ENCODE measurements at places on chromosomes 2 and 18. TPM values are rescaled to one million over a fixed set of nuclear protein-coding genes. Genes with fewer than 3 reads are reported as not detected.
A peak's percentile ranks its signal among the peaks of the same experiment; 100 is the strongest.

Gene LYPD1
- polyA plus RNA-seq, result 4.0 TPM

DNA sequence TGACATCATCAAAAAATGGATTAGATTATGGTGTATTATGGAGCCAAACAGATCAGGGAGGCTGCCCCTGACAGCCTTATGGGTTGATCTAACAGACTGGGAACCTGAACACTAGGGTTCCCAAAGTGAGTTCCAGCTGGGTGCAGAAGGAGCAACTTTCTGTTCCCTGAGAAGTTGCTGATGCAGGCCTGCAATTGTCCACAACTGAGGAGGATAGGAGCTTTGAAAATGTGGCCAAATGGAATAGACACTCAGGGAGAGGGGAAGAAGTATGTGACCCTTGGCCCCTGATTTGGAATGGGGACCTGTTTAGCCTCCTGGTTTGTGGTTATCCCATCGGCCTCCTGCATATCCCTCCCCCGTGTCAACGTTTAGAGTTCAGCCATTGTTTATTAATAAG lies 262.2 kb upstream of the SKOR2 start:
- DNase-seq, result no peak

Gene ASAP2
- 20.0 TPM for polyA plus RNA-seq

DNA sequence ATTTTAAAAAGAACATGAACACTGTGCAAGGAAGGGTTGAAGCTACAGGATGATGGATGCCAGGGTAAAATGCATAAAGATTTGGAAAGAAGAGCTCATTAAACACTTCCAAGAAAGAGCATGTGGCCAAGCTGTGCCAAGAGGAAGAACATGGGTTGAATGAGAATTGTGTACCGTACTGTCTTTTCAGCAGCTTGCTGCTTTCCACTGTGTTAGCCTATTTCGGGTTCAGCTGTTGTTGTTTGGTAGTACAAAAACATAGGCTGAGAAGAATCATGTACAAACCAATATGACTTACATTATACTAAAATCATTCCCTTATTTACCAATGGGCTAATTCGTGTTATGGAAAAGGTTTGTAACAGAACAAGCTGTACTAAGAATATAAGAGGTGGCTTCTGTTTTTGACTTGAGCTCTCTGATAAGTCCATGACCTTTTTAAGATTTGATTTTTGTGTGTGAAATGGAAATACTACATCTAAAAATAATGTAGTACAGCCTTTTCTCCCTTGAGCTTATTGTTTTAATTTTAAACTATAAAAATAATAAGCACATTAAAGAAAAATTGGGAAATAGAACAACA lies 188.3 kb upstream of the STON1 start:
- DNase-seq, result no peak

Gene NRP2
- polyA plus RNA-seq, result 37.2 TPM

GRCh38 chr18:9927392-9928063 lies 13.7 kb downstream of the VAPA start:
- DNase-seq, result no peak

- peak; percentile 37 for DNase-seq
Observed at GRCh38 chr18:56214706-56215105, 423.7 kb downstream of the TXNL1 start.

GRCh38 chr2:172693037-172693436 lies 42.6 kb upstream of the RAPGEF4 start:
- DNase-seq, result peak; percentile 89

DNA sequence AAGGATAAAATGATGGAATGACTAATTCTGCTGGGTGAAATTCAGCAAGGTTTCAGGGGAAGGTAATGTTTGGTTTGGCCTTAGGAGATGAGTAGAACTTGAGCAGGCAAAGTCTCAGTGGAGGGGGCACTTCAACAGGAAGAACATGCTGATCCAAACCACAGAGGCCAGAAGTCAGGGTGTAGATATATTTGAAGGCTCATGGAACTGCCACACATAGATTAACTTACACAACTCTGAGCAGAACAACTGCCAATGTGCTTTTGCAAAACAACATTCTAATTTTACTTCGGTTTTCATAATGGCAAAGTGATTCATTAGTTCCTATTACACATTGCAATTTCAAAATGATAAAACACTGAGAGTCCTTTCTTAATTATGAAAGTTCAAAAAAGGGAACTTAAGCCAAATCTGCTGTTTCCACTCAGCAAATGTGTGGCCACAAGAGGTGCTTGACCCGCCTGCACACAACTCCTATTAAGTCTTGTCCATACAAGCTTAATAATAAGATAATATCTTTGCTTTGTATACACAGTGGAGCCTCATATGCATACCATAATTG lies 284.8 kb downstream of the MREG start:
- DNase-seq, result no peak

GRCh38 chr18:24064391-24065100 lies 50.0 kb downstream of the TTC39C start:
- no peak for DNase-seq

Gene RNF144A
- polyA plus RNA-seq, result 7.2 TPM

DNA sequence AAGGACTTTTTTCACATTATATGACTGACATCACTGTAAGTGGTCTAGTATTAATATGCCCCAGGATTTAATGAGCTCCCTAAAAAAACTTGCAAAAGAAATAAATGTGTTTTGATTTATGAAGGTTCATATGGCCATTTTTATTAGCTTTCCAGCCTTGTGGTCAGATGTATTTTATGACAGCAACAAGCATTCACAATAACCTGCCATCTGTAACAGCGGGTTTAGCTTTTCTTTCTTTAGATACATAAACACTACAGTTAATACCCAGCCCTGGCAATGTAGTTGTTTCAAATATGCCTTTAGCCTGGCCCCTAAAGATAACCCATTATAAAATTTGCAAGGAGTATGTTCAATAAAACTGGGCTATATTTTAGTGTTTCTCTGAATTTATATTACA lies 1063.8 kb downstream of the SOCS6 start:
- DNase-seq, result no peak

- no peak for DNase-seq
Observed at GRCh38 chr2:41913311-41913710, 134.5 kb upstream of the PKDCC start.

Gene PPP1R1C
- 3.3 TPM for polyA plus RNA-seq

Gene CIB4
- 0.21 TPM for polyA plus RNA-seq

DNA sequence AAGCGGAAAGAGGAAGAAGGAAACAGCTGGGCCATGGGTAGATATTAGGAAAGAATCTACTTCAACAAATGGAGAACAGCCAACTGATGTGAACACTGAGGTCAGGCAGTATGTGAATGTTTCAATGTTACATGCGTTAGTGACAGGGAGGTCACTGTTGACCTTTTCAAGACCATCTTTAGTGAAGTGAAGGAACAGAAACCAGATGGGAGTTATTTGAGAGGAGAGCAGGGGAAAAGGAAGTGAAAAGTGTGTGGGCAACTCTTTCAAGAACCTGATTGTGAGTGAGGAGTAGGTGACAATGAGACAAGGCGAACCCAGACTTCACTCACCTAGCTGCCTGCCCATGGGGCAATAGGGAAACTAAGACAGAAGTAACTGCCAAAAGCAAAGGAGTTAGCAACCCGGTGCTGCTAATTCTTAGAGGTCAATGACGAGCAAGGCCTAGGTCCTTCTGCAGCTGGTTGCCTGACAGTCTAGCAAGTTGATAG lies 67.0 kb downstream of the SP3 start:
- DNase-seq, result no peak

- DNase-seq, result no peak
Observed at GRCh38 chr2:241913703-241914102, 44.2 kb downstream of the RTP5 start.

DNA sequence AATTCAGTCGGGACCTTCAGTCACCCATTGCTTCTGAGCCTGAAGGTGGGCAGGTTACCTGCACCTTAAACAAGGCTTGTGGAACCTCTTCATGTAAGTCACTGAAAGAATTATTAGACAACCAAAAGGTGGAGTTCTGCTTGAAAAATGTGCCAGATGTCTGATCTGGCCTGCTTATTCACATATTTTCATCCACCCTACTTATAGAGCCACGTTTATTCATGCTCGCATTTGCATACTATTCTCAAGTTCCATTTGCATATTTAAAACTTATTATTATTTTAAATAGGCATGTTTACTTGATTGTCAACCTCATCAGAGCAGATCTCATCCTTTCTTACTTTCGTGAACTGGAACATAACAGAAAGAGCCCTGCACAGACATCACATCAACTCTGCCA lies 140.0 kb upstream of the NABP1 start:
- no peak for DNase-seq

Gene ALPI
- polyA plus RNA-seq, result 80.6 TPM

- no peak for DNase-seq
Observed at GRCh38 chr2:70397186-70397585, 95.3 kb upstream of the FAM136A start.

GRCh38 chr2:118945881-118946280 lies 3.9 kb downstream of the MARCO start:
- no peak for DNase-seq

DNA sequence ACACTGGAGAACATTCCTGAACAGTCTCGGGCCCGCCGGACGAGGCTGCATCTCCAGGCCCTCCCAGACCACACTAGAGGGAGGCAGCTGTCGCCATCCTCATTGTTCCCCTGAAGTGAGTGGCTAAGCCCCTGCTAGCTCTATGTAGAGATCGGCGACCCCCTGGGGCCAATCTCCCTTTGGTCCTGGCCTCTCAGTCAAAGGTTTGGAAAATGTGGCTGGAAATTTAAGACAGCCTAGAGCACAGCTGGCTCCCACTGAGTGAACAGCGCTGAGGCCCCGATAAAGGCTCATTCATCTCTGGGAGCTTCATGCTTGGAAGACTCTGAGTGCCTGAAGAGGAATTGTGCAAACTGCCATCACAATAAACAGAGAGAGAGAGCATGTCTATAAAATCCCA lies 360.3 kb downstream of the CLIP4 start:
- DNase-seq, result no peak

DNA sequence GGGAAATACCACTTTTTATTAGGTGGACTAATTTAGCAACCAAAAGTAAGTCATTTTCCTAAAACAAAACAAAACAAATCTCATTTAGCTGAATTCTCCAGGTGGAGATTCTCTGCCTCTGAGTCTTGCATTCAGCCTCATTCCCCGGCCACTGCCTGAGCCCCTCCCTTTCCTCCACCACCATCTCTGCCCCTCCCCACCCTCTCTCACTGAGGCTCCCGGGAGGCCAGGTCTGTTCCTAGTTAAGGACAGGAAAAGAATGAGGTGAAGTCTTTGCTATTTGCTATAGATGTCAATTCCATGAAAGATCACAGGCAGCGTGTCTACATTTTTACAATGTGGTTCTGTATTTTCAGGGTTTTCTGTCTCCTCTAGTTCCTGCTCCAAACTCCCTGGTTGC lies 83.0 kb upstream of the SOX11 start:
- no peak for DNase-seq

Gene DUSP11
- polyA plus RNA-seq, result 29.1 TPM

- DNase-seq, result no peak
Observed at GRCh38 chr2:174688079-174688478, 76.2 kb downstream of the CHRNA1 start.

DNA sequence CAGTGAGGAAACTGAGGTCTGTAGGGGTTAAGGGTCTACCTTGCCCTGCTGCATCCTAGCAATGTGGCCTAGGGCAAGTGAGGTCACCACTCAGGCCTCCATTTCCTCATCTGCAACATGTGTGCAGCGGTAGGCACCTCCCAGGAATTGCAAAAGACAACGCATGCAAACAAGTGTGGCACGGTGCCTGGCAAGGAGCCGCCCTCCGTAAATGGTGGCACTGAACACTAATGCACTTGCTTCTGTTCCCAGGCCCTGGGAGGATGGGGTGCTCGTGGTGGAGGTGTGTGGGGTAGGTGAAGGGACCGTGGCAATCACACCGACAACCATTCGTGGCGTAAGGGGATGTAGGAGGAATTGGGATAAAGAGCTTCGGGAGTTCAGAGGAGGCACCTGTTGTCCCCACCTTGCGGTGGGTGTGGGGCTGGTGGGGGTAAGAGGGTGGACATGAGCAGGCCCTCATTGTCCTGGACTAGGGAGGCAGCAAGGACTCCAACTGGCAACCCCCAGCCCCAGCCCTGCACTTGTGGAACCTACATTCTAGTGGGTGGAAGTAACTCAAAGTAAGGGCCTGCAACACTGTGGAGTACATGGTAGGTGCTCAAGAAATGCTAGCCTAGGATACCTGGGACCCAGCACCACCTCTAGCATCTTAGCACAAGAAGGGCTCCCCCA lies 26.0 kb downstream of the ATOH8 start:
- no peak for DNase-seq

- no peak for DNase-seq
Observed at GRCh38 chr18:69585696-69586095, 185.0 kb downstream of the DOK6 start.

Gene GPR75
- polyA plus RNA-seq, result 3.3 TPM

Gene SLC4A5
- 1.5 TPM for polyA plus RNA-seq

Gene IL1R1
- 21.6 TPM for polyA plus RNA-seq

- DNase-seq, result no peak
Observed at GRCh38 chr2:207135801-207136457, 29.8 kb downstream of the KLF7 start.

DNA sequence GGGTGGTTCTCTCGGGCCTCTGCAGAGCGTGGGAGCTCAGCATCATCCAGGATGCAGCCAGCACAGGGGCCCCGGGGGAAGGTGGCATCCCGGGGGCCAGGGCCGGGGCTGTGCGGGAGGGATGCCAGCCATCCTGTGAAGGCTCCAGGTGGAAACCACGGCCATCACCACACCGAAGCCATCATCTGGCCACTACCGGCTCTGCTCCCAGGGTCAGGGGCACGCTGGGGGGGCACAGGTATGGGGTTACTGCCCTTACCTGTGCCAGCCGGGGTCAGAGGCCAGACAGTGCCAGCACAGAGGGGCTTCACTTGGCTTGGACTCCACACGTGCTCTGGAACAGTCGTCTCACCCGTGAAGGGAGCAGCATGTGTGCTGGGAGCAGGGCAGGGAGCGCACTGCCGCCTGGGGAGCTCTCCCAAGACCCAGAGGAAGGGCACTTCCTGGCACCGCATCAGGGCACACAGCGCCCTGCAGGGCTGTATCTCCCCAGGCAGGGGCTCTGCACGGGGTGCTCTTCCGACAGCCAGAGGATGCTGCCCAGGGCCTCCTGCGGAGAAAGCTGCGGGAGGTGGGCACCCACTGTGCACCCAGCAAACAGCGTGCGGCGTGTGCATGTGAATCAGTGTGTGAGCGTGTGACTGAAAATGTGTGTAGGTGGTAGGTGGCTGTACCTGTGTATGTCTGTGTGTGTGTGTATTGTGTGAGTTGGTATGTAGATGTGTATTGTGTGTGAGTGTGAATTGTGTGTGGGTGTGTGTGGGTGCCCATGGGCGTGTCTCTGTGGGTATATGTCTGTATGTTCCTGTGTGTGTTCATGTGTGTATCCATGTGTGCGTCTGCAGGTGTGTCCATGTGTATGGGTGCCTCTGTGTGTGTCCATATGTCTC lies 75.0 kb downstream of the PTGR3 start:
- no peak for DNase-seq

Gene SERPINB11
- polyA plus RNA-seq, result not detected
